ENCODE measurements at places on chromosomes 1 and 21.

- peak; percentile 9 for DNase-seq
Observed at GRCh38 chr1:96579636-96580035, 141.9 kb upstream of the PTBP2 start.

DNA sequence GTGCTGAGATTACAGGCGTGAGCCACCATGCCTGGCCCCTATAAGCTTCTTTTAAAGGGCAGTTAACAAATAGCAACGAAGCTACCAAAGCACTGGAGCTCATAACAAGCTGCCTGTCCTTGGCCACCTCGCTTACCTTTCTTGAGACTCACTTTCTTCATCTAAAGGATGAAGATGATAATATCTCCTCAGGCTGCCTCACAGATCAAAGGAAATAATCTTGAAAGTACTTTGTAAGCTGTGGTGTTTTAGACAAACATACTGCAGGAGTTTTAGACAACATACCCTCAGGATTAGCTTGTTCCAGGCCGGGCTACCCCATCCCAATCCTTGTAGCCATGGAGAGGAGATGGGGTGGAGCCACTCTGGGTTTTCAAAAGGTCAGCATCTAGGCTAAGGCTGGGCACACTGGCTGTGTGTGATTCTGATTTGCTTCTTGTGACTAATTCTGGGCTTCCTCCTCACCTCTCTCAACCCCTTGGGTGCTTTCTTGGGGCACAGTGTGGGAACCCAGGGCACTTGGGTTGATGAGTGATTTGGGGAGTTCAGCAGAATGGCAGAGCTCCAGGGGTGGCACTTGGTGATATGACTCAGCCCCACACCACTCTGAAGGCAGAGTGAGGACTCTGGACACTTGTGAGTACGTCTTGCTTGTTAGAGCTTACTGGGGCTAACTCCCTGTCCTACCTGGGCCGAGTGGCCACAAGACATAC is 5.2 kb downstream of the GPR25 start:
- DNase-seq: no peak

GRCh38 chr1:40929155-40929554 is 50.3 kb upstream of the CTPS1 start:
- DNase-seq: no peak

DNA sequence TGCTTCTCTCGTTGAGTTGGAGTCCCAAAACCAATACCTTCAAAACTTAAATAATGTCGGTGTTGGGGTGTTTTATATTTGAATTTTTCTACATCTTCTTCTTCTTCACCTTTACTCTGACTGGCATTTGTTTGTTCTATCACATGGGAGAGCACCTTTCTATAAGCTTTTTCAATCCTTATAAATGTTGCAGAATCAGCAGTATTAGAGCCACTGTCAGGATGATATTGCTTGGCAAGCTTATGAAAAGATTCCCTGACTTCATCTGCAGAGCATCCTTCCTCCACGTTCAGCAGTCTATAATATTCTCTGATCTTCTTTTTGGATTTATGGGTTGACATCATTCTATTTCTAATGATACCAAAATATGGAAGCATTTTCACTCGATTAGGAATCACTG is 2.6 kb downstream of the DNAJC28 start:
- no peak for DNase-seq

DNA sequence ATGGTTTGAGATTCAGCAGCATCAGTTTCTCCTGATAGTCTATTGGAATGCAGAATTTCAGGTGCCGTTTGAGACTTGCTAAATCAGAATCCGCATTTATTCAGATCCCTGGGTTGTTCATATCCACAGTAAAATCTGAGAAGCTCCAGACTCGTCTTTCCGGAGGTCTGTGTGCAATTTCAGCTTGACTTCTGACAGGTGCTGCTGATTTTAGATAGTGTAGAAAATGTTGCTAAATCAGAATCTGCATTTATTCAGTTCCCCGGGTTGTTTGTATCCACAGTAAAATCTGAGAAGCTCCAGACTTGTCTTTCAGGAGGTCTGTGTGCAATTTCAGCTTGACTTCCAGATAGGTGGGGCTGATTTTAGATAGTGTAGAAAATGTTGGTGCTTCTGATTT is 113.7 kb downstream of the PAPPA2 start:
- DNase-seq: no peak

DNA sequence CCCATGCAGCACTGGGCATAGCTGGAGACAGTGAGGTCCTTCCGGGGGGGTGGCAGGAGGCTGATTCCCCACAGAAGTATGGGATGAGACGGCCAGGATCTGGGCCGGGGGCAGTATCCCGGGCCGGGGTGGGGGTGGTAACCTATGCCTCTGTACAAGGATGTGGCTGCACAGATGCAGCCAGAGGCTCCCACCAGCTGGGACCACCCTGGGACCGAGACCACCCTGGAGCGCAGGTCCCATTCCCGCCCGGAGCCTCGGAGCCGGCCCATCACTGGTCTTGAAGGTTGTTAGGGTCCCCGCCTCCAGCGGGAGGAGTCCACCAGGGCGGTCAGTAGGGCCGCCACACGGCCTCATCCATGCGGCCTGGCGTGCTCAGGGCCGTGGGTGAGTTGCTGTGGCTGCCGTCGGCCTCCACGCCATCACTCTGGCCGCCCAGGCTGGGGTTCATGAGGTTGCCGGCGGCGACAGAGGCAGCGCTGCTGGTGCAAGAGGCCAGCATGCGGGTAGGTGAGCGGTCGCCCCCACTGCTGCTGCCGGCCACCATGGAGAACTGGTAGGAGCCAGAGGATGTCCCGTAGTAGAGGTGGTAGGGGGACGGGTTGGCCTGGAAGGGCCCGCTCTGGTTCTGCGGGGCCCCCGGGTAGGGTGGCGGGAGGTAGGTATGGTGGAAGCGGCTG is 28.1 kb downstream of the RUNX3 start:
- DNase-seq: no peak

DNA sequence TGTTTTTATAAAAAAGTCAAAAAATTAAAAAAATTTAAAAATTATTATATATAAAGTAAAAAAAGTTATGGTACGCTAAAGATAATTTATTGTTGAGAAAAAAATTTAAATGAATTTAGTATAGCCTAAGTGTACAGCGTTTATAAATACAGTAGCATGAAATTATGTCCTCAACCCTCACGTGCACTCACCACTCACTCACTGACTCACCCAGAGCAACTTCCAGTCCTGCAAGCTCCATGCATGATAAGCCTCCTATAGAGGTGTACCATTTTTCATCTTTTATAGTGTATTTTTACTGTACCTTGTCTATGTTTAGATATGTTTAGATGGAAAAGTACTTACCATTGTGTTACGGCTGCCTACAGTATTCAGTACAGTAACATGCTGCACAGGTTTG is 5.1 kb downstream of the DISC1 start:
- peak; percentile 29 for DNase-seq

GRCh38 chr1:225766967-225767633 is 10.5 kb upstream of the SRP9 start:
- DNase-seq: peak; percentile 79

- DNase-seq: no peak
Observed at GRCh38 chr1:117044217-117044616, 15.9 kb upstream of the TTF2 start.

DNA sequence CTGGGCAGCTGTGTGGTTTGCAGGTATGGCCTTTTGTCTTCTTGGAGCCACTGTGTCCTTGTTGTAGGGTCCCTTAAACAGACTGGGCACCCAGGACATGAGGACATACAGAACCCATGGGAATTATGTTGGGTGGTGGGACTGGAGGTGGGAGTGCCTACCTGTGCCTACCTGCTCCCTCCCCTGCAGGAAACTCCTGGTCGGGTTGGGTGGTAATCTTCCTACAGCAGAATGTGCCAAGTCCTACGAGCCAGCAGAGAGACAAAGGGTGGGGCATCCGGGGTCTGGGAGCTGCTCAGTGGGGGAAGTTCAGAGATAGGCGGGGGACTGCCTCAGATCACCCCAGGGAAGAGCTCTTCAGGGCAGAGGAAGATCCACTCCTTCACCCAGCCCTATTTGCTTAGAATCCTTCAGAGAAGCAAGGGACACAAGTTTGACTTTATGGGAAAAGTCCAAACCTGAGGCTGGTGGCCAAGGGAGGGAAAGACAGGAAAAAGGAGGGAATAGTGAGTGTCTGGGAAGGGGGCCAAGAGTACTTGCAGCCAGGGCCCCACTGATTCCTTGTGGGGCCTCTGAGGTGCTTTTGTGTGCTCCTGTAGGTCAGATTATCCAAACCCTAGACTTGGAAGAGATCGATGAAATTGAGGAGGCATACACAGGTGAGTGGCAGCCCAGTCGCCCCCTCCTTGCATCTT is 58.3 kb downstream of the KIF21B start:
- DNase-seq: no peak

DNA sequence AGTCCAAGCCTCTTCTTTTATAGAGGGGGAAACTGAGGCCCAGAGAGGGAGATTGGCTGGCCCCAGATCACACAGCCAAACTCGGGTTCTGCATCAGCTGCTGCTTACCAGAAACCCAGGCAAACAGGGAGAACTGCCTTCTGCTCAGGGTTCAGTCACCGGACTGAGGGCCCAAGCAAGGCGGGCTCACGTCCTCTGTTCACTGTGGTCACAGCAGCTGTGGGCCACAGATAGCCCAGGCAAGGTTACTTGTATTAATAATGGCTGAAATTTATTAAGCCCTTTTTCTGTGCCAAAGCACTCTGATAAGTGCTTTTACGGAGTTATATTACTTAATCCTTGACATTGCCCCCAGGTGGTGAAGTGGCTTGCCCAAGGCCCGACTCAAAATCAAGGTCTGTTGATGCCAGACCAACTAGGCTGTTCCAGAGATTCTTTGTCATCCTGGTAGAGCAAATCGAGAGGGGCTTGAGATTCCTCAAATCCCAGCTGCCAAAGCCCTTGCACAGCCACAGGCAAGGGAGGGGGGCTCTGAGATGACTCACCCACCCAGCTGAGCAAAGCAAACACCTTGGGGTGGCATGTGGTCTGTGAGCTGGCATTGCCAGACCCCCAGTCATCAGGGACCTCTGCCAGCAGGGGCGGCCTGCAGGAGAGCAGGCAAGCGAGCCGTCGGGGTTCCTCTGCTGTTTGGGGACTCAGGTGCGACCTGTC is 36.5 kb downstream of the EPHB2 start:
- peak; percentile 85 for DNase-seq

GRCh38 chr1:170929835-170930554 is 5.3 kb upstream of the MROH9 start:
- DNase-seq: peak; percentile 63

DNA sequence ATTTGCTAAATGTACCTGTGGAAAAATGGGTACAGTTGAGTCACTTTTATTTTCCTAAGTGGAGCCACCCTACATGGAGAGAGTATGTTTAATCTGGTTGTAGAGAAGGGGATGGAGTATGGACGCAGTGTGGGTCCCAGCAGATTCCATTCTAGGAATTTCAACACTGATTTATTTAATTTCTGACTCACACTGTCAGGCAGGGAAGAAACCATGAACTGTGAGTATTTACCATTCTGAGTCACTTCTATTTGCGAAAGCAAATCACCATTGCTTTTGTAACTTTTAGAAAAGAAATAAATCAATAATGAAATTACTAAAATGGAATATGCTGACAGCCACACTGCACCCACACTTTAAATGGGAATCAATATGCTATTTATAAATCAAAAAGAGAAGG is 339.0 kb downstream of the DSCAM start:
- peak; percentile 88 for DNase-seq
